ENCODE measurements at places on chromosomes 5 and 9.

- DNase-seq = no peak
These were observed 18.9 kb upstream of the ANKRD55 start for GRCh38 chr5:56251918-56252553.

DNA sequence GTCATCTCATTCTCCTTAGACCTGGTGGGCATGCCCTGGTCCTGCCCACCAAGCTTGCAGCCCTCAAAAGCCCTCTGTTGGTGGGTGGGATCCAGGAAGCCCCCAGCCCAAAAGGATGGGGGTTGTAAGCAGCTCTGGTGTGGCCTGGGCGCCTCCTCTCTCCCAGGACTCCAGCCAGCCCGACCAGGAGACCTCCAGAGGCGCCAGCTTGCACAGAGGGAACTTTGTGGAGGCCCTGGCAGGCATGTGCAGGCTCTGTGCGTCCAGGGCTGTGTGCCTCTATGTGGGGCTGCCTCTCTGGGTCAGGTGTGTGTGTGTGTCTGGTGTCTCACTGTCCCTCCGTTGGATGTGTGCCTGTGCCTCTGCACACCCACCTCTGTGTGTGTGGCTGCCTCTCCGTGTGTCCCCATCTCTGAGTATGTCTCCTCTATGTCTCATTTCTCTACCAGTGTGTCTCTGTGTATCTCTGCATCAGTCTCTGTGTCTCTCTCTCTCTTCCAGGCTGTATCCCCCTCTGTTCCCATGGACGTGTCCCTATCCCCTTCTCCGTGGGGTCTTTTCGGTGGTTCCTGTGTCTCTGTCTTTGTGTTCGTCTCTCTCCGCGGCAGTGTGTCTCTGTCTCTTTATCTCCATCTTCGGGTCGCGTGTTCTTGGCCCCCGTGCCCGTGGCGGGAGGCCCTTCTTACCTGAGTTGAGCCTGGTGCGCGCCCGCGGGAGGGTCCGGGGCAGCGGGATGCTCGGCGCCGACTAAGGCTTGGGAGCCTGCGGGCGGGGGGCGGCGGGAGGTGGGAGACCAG, 501 bp downstream of the ENHO start:
- DNase-seq = no peak

- DNase-seq = no peak
These were observed 70.8 kb upstream of the RPS23 start for GRCh38 chr5:82348784-82349425.

DNA sequence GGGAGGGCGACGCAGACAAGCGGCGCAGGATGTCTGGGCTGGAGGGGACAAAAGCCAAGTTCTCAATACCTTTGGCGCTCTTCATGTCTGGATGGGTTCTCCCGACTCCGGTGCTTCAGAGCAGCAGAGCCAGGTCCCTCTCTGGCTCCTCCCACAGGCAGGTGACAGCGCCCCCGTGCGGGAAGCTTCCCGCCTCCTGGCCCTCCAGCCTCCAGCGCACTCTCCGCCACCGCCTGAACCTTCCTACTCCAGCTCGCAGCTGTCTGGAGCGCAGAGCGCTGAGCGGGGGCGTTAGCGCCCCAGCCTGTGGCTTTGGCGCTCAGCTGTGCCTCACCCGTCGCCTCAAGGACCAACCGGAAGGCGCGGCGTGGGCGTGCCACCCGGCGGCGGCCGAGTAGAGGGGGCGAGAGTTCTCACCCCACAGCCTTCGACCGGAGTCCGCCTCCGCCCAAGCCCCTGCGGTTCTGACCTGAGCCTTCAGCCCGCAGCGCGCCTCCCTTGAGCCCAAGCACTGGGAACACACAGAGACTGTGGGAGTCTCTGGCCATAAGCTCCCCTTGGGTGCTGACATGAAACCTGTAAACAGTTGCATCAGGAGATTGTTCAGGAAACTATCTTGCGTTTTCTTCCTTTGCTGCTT, at the start of gene SLCO4C1:
Gene SLCO4C1 (minus strand): TSS at position 107 of the 640 bp plus-strand sequence. CDS start 22 bp downstream, at position 85.
- DNase-seq = peak; percentile 54

DNA sequence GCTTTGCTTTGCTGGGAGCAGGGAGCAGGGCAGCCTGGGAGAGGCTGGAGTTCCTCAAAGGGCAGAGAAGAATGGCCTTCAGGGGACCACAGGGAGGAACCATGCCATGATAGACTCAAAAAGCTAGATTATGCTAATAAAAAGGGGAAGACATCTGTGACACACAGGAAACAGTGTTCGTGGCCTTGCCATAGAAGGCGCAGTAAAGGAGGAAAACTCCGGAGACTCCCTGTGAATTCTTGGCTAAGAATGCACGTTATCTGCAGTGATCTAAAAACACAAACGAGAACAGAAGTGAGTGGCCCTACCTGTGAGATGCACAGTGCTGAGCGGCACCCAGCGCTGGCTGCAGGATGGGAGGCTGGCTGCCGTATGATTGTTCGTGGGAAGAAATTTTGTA, 15.9 kb upstream of the LTC4S start:
- no peak for DNase-seq

DNA sequence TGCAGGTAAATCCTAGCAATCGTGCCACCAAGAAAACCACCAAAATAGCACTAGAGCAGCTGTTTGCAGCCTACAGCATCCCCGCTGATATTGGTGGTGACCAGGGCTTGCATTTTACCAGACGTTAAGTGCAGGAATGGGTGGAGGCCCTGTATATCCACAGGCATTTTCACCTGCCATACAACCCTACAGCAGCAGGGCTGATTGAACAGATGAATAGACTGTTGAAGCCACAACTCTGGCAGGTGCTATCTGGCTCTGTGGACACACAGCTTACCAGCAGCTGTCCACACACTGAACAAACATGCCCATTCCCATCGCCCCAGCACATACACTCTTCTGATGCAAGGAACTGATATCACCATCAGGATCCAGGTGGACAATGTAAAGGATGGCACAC, 154.5 kb upstream of the APC start:
- no peak for DNase-seq

GRCh38 chr5:178476972-178477754, 113.0 kb downstream of the COL23A1 start:
- no peak for DNase-seq

DNA sequence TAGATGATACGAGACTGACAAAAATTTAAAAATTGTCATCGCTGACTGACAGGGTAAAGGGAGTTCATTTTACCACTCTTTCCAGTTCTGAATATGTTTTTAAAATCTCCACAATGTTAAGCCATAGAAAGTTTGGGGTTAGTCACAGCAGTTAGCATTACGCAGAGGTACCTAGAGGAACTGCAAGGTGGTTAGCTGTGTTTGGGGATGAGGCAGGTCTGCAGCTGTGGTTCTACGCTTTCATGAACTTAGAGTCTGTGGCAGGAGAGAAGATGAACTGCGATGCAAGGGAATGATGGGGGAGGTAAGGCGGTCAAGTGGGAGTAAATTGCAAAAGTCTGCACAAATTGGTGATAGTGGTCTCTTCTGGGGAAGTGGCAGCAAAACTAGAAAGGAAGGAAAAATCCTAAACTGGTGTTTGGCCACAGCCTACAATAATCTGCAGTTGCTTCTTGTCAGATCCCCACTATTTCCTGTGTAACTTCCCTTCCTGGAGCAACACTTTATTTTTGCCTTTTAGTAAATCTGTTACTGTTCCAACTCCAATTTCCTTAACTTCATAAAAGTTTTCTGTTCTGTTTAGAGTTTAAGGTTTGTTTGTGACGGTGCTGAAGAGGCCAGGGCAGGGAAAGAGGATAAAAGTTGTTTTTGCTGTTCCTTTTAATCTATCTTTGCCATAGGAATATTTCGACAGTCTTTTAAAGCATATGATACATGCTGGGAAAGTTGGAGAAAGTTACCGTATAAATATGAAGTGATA, 38.6 kb upstream of the SNX2 start:
- no peak for DNase-seq

DNA sequence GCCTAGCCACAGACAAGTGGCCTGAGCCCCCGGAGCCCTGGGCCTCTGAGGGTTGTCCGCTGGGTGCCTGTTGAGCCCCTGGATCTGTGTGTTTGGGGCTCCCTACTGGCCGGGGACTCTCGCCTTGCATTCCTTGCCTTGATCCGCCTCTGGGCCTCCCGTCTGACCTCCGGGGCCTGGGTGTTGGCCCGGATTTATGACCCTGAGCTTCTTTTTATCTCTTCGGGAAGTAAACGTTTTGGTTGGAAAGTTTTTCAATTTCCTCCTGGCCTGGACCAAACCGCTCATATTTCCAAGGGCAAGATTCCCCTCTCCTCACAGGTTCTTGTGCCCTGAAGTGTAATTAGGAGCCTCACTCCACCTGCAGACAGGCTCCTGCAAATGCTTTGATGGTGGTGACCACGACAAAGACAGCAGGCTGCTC, 69.3 kb upstream of the EGFLAM start:
- no peak for DNase-seq

DNA sequence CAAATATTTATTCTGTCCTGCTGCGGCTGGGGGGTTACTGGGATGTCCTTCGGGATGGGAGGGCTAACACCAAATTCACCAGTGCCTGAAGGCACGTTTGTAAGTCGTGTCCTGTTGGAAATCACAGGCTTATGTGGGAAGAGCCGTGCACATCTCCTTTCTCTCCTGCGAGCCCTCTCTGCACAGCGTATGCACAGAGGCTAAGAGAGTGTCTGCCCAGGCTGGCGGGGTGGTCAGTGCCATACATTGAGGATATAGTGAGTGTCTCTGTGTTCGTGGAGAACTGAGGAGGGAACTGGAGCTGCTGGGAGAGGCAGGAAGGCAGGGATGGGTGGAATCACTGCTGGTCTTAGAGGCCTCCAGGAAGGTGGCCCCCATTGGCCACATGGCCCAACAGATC, 110.1 kb downstream of the WNK2 start:
- DNase-seq = no peak

DNA sequence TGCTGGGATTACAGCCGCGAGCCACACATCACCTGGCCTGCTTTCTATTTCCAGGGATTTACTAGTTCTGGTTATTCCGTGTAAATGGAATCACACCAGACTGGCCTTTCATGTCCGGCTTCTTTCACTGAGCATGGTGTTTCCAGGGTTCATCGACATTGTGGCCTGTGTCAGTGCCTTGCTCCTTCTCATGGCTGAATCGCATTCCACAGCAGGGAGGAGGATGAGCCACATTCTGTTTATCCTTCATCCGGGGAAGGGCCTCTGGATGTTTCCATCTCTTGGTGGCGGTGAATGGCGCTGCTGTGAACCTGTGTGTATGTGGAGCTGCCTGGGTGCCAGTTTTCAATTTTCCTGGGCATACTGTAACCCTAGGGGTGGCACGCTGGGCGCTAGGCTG, 58.7 kb upstream of the RNU6ATAC start:
- no peak for DNase-seq

GRCh38 chr9:88994469-88995199, 3.4 kb downstream of the S1PR3 start:
- no peak for DNase-seq

DNA sequence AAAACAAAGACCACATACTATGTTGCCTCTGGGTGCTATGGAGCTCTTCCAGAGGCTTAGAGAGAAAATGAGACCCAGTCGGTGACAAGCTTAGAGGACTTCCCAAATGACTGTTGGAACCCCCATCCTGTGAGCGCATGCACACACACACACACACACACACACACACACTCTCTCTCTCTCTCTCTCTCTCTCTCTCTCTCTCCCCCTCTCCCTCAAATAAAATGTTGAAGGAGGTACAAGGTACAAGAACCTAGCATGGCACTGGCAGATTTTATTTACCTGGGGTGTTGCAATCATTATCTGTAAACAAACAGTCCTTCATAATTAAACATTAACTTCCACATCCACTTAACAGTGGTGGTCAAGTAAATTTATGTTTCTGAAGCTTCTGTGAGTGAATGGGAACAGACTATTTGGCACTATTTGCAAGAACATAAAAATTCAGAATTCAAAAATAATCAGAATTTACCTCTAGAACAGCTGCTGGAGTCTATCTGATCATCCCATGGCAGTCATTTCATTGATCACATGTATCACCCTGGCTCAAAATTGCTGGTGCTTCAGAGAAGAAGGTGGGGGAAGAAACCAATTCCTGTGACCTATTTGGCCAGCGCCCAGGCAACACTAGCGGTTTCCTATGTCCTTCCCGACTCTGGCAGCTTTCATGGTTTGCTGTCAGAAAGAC, 24.9 kb downstream of the TRPM3 start:
- DNase-seq = no peak

DNA sequence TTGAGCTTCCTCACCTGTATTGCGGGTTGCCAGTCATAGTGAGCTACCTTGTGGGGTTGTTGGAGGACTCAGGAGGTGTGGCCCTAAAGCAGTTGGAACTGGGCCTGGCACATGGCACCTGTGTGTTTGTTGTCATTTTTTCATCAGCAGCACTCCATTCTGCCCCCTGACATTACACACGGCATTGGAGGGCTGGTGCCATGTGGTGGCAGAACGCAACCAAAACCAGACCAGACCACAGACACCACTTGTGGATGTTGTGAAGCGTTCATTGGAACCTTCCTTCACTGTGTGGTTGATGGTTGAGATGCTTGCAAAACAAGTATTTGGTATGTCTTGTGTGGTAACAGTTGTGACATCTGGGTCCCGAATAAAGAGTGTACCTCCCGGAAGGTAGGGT, 113.2 kb upstream of the ERCC6L2 start:
- DNase-seq = no peak

Data from activated T-helper 9 cell treated with anti-CD3 and anti-CD28 coated beads, Interleukin-2, amount 50 U/mL, for 16 hours (primary cell).